ENCODE measurements at places on chromosomes 12 and 14.

DNA sequence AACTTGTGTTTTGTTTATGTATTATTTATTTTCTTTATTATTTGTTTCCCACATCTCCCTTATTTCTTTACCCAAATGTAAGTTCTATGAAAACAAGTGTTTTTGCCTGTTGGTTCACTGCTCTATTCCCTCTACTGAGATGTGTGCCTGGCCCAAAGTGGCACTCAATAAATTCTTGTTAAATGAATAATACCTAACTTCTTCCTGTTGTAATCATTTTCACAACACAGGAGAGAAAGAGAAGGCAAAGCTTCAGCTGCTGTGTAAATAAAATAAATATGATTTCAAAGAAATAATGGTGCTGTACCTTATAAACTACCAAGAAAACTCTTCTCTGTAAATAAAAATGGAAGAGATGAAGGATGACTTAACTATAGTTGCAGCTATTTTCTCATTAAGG is 116.2 kb downstream of the TRHDE start:
- no peak for DNase-seq

DNA sequence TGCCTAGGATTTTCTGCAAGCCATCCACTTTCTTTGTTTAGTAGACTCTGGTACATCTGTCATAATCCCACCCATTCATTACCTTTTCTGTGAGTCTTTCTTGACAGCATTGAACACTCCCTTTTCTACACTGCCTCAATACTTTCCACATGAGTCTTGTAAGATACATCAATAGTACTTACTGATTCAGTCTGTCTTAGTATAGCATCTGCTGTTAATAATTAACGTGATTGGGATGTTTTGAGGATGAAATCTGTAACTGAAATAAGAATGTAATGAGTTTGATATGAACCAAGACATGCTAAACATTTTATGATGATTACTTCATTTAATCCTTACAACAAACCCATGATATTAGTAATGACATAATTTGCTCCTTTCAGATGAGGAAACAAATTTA is 196.2 kb upstream of the FOXG1 start:
- DNase-seq = peak; percentile 48

GRCh38 chr14:74302152-74302628 is 544 bp downstream of the ABCD4 start:
- DNase-seq = peak; percentile 57

DNA sequence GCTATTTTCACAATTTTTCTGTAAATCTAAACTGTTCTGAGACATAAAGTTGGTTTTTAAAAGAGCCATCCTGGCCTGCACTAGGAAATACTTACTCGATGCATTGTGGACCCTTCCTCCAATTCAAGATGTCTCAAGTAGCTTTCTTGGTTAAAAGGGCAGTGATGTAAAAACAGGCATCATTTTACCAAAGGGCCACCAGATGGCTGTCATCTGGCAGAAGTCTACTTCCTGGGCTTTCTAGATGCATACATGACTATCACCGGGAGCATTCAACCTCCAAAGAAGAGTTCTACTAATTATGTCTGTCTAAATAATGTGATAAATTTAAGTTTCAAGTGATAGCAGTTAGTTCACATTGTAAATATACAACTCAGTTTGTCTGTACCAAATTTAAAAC is 96.8 kb upstream of the FRMD6 start:
- no peak for DNase-seq

DNA sequence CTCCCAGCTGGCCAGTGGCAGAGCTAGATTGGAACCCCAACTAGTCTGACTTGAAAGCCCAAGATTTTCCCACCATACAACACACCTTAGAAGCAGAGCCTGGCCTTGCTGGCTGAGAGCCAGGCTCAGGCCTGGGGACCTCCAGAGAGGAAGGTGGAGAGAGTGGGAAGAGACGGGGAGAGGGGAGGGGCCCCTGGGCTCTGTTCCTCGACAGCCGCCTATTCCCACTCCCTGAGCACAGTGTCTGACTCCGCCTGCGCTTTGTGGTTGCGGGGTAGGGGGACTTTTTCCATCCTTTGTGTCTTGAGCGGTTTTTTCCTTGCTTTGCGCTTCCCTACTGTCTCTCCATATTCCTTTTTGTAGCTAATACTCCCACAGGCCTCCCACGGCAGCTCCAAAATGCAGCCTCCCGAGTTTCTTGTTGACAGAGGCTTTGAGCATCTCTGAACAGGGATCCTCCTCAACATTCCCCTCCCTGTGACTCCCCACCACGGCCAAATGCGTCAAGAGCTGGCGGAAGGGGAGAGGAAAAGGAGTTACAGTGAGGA is 4.0 kb upstream of the KCNH3 start:
- DNase-seq = no peak

DNA sequence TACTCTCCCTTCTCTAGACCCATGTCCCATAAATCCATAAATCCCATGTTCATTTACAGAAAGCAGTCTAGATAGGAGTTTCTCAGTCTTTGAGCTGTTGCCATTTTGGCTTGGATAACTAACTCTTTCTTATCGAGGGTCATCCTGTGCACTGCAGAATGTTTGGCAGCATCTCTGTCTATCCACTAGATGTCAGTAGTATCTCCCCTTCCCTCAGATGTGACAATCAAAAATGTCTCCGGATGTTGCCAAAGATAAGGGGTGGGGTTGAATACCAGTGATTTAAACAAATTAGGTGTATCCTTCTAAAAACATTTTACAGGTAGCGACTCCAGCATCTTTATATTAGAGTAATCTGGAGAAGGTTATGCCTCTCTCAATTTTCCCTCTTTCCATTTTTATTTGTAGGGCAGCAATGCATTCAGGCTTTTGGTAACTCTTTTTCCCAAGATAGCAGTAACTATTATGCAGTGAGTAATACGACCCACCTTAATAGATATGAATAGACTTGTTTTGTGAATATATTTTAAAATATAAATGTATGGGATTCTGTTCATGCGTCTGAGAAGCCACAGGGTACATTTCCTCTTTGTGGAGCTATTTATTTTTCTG is 100.7 kb downstream of the LRRK2 start:
- peak; percentile 60 for DNase-seq

GRCh38 chr14:93945070-93945399 is 17.9 kb downstream of the FAM181A start:
- DNase-seq = no peak

DNA sequence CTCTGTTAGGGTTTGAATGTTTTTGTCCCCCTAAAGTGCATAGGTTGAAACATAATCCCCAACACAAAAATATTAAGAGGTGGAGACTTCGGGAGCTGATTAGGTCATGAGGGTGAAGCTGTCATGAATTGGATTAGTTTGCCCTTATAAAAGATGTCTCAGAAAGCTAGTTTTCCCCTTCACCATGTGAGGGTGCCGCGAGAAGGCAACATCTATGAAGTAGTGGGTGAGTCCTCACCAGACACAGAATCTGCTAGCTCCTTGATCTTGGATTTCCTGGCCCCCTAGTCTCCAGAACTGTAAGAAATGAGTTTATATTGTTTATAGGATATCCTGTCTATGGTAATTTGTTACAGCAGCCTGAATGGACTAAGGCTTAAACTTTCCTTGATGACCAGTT is 301.5 kb upstream of the ATP2B1 start:
- DNase-seq = peak; percentile 22

Data from bronchial epithelial cell (primary cell).